ENCODE measurements at places on chromosomes 1 and 21.

GRCh38 chr1:84259376-84259775 lies 42.1 kb upstream of the SAMD13 start:
- DNase-seq = no peak

DNA sequence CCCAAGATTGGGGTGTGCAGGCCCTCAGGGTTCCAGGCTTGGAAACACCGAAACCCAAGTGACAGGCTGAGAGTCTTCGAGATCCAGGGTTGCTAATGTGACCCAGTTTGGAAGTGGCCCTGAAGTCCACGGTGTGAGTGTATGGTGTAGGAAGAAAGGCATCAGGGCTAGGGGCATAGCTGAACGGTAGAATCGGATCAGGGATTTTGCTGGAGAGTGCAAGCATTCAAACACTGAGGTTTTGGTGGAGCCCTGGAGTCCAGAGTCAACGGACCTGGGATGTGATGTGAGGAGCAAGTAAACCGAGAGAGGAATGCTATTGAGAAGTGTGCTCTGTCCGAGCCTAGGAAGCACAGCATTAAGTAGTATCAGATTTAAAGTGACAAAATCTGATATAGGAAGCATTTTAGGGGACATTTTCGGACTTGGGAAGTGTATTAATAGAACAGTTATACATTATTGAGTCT lies 958 bp downstream of the NFYC start:
- peak; percentile 19 for DNase-seq

GRCh38 chr1:192866241-192866868 lies 57.5 kb downstream of the RGS2 start:
- no peak for DNase-seq

DNA sequence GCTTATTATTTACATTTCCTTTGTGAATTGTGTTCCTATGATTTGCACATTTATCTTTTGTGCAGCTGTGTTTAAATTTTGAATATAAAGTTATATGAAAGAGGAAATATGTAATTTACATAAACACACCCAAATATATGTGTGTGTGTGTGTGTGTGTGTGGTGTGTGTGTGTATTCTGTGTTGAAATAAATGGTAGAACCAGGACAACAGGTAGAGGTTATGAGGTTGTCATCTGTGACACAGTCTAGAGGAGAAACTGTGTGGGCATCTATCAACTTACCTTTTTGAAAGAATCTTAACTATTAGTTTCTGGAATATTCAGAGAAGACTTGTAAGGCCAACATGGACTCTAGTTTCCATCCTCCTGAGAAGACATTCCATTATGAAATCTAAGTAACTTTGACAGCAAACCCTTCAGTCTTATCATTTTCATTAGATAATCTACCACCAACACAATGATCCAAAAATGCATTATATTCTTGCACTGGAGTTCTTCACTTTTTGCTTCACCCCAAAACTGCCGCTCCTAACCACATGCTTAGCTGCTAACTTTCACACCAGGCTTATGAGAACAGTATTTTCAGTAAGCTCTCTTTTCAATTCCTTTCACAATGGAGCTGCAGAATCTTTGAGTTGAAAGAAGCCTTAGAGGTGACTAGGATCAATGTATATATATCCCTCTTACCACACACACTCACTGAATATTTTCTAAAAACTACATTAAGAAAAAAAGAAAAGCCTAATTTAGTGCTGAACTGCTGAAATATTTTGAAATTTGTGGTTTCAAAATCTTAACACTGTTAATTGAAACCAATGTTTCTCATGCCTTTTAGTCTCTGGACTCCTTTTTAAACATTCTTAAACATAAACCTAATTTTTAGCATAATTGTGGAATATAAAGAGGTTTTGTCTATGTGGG lies 21.8 kb downstream of the PTPRC start:
- no peak for DNase-seq

DNA sequence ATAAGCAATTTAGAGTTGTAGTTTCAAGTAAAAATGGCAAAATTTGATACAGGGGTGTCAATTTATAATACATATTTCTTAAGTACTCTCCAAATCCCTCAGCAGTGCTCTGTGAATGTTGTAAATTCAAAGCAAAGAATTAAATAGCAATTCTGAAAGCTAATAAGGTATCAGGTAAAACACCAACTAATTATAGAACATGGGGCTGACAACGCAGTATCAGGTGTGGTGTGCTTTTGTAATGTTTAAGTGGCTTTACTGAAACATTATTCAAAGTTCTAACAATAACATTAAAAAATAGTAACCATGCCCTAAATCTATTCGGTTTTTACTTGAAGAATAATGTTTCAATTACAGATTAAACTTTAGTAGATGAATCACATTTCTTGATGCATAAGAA lies 1271.2 kb upstream of the ADGRL2 start:
- no peak for DNase-seq

- no peak for DNase-seq
Observed at GRCh38 chr1:66998972-66999371, 55.0 kb downstream of the SLC35D1 start.

DNA sequence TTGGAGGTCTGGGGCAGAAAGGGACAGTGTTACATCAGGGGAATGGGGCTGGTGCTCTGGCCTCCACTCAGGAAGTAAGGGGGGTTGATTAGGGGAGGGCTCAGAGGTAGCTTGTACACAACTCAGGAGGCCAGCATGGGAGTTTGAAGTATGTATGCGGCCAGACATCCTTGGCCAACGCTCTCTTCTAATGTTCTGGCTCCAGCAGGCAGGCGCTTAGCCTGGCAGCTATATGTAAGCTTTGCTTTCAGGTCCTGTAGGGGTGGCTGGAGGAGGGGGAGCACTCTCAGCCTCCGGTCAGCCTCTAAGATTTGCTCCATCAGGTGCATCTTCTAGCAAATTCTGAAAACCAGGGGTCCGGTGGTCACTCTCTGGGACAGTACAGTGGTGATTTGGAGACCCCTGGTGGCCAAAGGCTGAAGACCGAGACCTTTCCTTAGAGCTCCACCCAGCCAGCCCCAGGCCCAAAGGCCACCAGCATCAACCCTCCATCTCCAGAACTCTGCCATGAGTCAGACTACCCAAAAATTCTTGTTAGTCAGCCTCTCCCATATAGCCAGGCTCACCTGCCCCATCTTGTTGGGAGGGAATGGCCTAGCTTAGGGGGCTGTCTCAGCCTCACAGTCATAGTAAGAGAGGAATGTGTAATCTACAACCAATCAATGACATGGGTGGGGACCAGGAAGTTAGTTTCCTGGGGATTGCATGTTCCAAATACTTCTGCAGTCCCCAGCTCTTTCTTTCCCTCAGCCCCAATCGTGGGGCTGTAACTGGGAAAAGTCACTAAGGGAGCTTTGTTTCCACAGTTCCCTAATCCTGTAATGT lies 9.7 kb upstream of the COL8A2 start:
- peak; percentile 34 for DNase-seq

DNA sequence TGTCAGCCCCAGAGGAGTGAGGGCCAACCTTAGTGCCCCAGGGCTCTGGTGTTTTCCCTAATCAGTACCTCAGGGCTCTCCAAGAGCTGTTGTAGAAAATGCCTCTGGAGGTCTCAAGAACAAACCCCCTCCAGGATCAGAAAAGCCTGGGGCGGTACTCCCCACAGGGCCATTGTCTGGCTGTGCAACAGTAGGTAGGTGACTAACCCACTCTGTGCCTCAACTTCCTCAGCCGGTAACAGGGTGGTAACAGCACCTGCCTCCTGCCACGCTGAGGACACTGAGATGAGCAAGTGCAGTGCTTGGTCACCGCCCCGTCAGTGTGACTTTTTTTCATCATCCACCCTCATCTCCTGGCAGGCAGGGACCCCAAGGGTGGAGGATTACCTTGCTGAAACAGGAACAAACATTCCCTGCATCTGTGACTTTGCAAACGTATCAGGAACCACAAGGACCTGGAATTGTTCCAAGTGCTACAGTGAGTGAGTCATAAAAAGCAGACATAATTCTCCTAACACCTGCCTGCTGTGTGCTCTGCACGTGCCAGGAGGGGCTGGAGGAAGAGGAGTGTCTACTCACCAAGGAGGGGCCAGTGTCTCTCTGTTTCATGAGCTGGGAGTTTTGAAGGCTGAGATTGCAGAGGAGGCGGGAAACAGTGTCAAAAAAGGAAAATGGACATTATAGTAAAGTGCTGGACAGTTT lies 440.8 kb downstream of the NPHP4 start:
- DNase-seq = no peak

- DNase-seq = no peak
Observed at GRCh38 chr1:30609336-30609998, 113.9 kb downstream of the MATN1 start.

GRCh38 chr1:156673387-156674121 lies 3.7 kb downstream of the NES start:
- no peak for DNase-seq

GRCh38 chr1:24898152-24898908 lies 31.7 kb downstream of the RUNX3 start:
- DNase-seq = peak; percentile 17

DNA sequence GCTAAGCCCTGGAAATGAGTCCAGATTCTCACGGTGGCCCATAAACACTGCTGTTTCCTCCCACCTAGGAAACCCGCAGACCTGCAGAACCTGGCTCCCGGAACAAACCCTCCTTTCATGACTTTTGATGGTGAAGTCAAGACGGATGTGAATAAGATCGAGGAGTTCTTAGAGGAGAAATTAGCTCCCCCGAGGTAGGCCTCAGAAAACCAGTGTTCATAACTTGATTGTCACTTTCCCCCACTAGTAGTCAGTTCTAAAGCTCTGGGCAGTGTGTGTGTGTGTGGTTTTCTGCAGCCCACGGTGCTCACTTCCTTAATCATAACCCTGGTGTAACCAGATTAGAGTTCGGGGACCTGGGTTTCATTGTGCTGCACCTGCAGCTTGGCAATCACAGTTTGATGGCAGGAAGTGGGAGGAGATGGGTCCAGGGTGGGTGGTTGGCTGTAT lies 39.1 kb downstream of the CLIC6 start:
- DNase-seq = no peak

DNA sequence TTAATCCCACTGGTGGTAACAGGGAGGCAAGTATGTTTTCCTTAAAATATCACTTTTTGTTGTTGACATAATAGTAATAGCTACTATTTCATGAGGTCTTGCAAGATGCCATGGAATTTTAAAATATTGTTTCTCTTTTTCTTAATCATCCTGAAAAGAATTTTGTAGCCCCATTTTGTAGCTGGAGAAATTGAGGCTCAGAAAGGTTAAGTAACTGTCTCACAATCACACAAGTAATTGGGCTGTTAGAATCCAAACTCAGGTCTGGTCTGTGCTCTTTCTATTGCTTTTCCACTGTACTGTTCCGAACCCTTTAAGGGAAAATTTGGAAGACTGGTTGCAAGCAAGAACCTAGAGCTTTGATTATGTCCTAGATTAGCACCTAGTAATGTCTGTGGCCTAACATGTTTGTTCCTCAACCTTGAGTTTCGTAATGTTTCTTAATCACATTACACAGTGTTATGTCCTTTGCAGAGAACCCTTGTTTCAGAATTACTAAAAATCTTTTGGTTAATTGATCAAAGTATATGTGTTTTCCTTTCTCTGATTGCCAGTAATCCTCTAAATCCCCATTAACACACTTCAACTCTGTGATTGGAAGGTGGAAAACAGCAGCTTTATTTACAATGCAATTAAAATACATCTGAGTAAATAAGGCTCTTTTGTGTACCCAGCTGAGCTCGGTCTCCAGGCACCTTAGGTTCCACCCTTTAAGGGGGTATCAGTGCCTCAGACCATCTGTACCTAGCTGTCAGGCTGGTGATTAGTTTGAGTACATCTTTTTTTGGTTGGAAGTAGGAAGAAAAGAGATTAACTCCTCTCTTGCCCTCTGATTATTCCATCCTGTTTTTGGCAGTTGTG lies 10.4 kb downstream of the LRRC42 start:
- no peak for DNase-seq

- DNase-seq = no peak
Observed at GRCh38 chr1:165575468-165576099, 31.8 kb downstream of the LRRC52 start.

GRCh38 chr1:20493309-20493708 lies 7.3 kb upstream of the CAMK2N1 start:
- no peak for DNase-seq

- no peak for DNase-seq
Observed at GRCh38 chr1:20711285-20712214, 6.3 kb downstream of the KIF17 start.

DNA sequence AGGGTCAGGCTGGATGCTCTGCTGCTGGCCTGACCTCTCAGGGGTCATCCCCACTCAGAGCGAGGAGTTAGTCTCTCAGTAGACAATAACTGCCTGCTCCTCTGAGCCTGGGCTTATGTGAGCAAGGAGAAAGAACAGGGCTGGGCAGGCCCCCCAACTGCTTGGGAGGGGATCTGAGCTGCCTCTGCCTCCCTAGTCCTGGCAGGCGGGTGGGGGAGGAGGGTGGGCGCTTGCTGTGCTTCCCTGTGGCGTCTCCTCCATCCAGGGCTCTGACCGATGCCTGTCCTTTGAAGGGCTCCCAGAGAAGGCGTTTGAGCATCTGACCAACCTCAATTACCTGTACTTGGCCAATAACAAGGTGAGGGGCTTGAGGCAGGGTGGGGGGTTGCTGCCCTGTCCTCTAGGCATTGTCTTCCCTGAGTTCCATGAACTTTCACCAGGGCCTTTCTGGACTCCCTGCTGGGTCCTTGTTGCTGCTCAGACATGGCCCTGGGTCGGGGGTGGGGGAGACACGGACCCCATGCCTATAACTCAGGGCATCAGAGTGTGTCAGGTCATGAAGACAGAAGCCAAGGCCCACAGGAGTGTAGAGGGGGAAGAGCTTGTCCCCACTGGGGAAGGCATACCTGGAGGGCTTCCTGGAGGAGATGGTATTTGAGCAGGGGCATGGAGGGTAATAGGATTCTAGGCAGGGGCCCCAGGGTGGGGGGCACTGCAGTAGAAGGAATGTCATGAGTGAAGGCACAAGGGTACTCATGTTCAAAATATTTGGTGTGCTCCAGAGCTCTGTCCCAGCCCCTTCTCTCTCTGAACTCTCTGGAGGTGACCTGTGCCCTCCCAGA lies 12.5 kb downstream of the PODN start:
- no peak for DNase-seq

GRCh38 chr1:243325305-243325890 lies 69.6 kb downstream of the SDCCAG8 start:
- peak; percentile 56 for DNase-seq

DNA sequence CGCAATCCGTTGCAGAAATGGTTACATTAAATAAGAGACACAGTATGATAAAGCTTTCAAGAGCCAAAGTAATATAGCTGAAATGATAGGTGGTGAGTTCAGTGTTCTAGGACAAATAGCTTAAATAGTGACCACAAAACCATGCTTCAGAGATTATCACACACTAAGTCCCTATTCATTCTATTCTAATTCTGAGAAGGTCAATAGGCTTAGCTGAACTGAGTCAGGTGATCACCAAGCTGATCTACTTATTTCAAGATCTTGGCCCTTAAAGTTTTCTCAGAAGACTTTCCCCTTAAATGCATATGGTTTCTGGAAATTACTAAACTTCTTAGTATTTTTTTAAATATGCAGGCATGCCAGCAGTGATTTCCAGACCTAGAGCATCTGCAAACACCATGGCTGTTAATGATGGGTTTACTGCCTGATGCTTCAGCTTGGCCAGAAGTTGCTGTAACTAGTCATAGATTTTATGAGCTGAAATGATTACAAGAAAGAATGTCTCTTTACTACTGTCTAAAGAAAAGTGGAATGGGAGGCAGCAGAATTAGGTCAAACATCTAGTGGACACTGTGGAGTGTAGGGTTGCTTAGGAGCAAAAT lies 242.9 kb downstream of the ST6GALNAC3 start:
- peak; percentile 51 for DNase-seq
